ENCODE measurements at places on chromosomes 4 and X.

- DNase-seq, result no peak
Measured at GRCh38 chr4:147829401-147830101, 97.7 kb downstream of the ARHGAP10 start.

DNA sequence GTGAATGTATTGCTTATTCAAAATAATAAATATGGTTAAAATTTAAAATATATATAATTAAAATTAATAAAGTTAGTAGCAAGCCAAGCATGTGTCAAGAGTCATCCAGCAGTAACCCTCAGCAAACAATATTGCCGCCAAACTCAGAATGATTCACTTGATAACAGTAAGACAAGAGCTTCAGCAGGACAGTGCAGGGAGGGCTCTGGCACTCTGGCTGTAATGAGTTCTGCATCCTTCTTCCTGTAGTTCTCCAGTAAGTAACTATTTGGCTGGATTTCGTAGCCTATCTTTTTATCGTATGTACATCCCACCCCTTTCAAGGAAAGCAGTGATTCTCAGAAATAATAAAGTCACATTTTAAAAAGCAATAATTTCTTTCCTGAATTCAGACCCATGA lies 17.6 kb downstream of the OTUD6A start:
- DNase-seq, result no peak

GRCh38 chrX:55088795-55089489 lies at the start of gene PAGE2:
TSS of gene PAGE2 (plus strand) at chrX:55089018. CDS start at chrX:55090021, 1,003 bp downstream.
- DNase-seq, result no peak

DNA sequence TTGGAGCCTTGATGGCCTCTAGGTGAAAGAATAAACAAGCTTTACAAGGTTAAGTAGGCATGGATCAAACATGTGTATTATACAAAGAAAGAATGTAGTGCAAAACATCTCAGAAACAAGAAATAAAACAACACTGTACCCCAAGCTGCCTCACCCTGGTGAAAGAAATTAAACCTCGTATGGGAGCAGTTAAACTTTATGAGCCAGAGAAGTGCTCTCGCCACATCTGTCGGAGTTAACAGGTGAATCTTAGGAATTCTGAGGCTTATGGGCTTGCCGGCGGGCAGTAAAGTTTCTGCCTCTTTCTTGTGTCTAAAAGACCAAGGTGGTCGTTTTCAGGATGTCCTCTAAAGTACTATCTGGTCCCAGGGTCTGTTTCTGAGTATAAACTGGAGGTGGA lies 34.0 kb upstream of the ARSH start:
- no peak for DNase-seq

DNA sequence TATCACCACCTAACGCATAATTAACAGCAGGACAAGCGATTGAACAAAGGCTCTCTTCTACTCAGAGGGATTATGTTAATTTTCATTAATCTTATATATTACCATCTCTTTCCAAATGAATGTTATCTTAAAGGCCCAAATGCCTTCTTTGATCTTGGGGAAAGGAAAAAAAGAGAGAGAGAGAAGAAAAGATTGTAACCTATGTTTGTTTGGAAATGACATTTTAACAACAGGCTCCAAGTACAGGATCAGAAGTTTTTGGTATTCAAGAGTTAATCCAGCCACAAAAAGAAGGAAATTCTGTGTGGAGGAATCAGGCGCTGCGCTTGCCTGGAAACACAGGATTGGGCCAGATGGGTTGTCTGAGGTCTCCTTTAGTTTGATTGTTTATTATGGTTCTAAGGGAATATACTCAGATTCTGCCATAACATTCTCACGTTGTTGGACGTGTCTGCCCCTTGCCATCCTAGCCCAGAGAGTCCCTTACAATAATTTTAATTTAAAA lies 100.7 kb upstream of the STX18 start:
- no peak for DNase-seq

GRCh38 chr4:134408897-134409296 lies 207.3 kb upstream of the PABPC4L start:
- no peak for DNase-seq

DNA sequence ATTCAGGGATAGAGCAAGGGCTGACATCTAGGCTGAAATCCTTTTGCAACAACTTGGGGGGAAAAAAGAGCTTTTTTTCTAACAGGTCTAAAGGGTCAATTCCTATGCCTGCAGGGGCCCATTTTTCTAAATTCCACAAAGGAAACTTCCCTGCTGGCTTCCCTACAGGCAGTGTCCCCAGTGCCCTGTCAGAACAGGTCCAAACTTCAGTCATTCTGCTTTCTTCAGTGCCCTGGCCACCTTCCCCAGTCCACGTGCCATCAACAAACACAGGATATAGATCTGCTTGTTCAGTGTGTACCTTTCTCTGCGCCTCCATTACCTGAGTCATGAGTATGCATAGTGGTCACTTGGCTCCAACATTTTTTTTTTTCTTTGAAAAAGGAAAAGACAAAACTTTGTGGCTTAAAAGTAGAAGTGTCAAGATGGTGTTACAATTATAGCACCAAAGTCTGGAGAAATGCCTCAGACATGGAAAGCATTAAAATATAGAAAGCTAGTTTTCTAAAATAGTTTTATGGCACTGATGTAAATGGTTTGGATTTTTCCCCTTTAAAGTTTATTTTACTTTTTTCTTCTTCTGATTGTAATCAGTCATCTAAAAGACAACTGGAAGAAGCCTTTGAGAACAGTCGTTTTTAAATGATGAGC lies 84.0 kb upstream of the JADE1 start:
- no peak for DNase-seq

GRCh38 chr4:90996813-90997212 lies 869.6 kb downstream of the CCSER1 start:
- no peak for DNase-seq

- DNase-seq, result peak; percentile 87
Measured at GRCh38 chr4:38322714-38323113, 341.3 kb upstream of the KLF3 start.

DNA sequence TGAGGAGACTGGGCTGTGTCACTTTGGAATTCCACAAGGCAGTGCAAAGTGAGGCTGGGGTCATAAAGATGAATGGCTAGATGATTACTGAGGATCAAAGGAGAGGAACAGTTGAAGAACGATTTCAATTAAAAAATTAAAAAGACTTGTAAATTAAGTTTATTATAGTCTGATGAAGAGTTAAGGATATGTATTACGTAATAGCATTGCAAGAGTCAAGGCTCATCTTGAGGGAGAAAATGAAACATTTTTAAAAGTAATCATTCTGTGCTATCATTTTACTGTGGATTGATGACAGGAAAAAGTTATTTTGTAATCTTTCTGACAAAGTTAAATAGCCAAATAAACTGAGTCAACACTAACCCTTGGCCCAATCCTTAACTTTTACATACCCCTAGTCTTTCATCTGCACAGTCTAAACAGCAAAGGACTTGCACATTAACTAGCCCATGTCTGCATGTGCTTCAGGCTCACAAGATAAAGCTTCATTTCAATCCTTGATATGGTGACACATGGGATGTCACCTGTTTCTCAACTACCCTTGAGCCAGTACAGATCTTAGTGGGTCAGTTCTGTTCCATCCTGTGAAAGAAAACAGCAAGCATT lies 465.5 kb upstream of the CTSO start:
- DNase-seq, result no peak

DNA sequence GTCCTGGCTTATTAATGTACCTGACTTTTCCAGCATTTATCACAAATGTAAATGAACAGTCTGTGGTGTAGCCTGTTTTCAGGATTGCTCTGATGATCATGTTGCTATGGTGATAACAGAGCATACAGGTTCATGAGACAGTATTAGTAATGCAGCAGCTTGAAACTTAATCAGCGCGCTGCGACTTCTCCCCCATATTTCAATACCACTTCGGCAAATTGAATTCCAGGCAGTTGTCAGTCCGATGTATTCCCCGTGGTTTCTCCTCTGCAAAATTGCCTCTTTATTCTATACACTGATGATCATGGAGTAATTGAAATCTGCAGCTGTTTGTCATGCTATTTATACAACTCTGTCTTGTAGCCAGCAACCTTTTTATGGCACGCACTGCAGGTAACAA lies 239.3 kb downstream of the C4orf33 start:
- no peak for DNase-seq

- peak; percentile 4 for DNase-seq
Measured at GRCh38 chr4:165152527-165152926, 39.9 kb upstream of the TMEM192 start.

All from A172 (cell line).